ENCODE measurements at places on chromosomes 12 and 14.

DNA sequence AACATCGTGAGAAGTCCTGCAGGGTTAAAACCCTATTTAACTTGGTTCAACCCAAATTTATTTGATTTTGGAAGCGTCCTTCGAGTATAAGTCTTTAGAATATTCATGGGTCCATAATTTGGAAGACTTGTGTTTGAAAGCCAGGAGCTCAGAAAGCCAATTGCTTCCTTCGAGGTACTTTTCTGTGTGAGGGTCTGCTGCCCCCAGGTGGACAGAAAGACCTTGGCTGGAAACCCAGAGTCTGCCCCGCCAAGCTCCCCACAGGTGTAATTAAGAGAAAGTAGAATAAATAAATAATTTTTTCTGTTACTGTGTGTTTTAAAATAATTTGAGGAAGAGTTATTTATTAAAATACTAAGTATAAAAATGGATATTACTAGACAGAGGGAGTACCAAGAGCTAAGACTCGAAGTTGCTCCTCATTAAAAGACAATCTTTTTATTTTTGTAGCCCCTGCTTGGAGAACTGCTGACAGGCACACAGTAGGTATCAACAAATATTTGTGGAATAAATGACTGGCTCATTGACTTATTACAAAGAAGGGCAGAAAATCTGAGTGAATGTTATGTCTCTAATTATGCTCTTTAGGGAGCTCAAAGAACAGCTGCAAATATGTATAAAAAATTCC is 105.8 kb downstream of the PAH start:
- DNase-seq, result no peak

GRCh38 chr12:30440826-30441602 is 254.7 kb downstream of the IPO8 start:
- DNase-seq, result no peak

DNA sequence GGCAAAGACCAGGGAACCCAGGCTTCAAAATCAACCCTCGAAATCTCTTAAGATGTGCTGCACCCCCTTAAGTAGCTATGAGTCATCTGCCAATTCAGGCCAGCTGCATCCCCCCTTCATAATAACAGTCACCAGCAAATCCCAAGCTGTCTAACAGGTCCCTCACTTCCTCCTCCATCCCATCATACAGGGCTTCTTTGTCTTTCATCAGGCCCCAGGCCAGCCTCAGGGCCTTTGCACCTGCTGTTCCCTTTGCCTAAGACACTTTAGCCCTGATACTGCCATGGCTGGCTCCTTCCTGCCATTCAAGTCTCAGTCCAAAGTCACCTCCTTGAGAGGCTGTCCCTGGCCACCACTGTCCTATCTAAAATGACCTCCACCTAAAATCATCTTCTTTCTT is 4.0 kb downstream of the RASAL1 start:
- no peak for DNase-seq

GRCh38 chr14:79567306-79567705 is 644.0 kb downstream of the DIO2 start:
- DNase-seq, result no peak

DNA sequence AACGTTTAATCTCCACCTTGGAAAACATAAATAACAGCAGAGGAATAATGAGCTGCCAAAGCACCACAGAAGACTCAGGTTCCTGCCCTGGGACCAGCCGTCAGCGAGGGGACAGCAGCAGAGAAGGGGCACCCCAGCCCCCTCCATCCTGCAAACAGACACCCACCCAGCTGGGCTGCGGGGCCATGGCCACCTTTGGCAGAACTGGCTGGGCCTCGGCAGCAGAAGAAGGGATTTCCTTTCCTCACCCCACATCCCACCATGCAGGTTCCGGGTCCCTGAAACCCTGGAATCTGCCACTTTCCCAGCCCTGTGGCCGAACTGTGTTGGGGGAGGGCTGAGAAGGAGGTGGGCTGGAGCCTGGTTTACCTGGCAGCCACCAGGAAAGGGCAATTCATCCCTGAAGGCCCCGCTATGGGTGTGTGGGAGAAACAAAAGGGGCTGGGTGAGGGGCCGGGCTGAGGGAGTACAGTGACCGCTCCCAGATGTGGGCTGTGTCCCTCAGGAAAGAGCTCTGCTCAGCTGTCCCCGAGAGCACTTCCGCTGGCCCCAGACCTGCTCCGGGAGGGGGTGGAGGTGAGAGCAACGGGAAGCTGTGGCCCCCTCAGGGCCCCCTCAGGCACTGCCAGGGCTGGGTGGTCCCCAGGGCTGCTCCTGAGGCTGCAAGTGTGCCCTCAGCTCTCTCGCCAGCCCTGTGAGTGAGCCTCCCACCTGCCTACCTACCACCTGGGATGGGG is 3.8 kb downstream of the PGF start:
- DNase-seq, result no peak

DNA sequence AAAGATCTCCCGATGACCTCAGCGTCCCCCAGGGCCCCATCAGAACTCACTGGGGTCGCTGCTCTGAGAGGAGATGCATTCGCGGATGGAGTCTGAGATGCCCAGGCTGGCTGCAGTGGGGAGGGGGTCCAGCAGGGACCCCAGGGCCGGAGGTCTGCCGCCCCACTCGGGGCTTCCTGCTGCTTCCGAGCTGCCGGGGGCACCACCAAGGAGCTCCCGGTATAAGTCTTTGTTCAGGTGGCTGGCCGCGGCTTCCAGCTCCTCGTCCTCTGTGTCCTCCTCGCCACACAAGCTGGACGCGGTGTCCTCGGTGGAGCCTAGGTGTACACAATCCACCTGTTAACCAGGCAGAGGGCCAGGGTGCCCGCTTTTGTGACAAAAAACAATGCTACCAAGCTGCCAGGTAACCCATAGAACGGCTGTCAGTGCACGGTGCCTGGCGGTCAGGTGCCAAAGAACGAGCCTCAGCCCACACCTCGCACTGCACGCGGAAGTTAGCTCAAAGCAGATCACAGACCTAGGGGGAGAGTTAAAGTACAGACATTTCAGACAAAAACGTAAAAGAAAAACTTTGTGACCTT is 26.6 kb upstream of the BTBD6 start:
- DNase-seq, result no peak

- DNase-seq, result no peak
Measured at GRCh38 chr14:50082784-50083466, 33.4 kb downstream of the VCPKMT start.

DNA sequence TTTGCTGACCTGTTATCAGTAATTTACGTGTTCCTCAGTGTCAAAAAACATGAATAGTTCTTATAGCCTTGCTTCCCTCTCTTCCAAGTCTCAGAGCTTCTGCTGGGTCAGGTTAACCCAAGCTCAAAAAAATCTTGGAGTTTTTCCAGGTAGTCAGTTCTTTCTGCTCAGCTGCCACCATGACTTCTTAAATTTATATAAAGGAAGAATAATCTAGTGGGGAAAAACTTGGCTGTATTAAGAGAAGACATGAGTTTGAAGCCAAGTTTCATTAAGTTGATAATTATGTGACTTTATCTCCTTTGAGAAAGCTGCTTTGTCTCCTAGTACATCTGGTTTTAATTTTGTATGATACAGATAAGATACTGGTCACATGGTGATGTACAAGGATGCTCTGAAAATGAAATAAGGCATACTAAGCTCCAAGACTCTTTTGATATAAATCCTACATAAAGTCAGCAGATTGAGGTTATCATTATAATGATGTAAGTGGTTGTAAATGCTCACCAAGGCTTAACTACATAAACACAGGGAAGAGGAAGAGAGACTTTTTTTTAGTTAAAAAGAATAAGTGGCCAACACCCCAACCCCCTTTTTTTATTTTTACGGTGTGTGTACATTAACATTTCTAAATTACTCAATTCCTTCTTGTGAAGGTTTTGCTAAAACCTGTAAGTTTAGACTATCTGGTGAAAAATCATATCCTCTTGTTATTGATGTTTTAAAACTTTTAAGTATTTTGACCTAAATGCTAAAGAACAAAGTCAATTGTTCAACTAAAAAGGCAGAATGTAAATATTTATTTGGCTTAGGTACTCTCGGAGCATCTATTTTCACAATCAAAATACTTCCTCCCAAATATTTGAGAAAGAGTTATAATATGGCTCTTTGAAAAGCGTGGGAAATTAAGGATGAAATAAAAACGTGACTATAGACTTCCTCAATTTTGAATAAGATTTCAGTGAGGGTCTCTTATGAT is 84.1 kb upstream of the SLC38A2 start:
- DNase-seq, result no peak

GRCh38 chr12:102197789-102198188 is at the start of gene PMCH:
Gene PMCH, minus strand, starts transcription at chr12:102197833. Its CDS starts 63 bp downstream, at chr12:102197770.
- DNase-seq, result no peak

GRCh38 chr14:75558440-75558839 is 20.0 kb upstream of the FLVCR2 start:
- DNase-seq, result no peak

DNA sequence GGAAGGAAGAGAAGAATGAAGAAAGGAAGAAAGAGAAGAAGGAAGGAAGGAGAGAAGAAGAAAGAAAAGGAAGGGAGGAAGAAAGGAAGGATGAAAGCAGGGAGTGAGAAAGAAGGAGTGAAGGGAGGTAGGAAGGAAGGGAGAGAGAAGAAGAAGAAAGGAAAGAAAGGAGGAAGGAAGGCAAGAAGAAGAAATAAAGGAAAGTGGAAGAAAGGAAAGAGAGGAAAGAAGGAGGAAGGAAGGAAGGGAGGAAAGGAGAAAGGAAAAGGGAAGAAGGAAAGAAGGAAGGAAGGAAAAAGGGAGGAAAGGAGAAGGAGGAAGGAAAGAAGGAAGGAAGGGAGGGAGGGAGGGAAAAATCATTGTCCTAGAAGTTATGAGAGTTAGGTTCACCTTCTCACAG is 696.6 kb upstream of the TMEM132C start:
- no peak for DNase-seq

Measured in stimulated activated CD8-positive, alpha-beta memory T cell treated with anti-CD3 and anti-CD28 coated beads, Interleukin-7, amount 100 ng/mL, for 48 hours (primary cell).